ENCODE measurements at places on chromosomes 1 and 21.

GRCh38 chr1:47188791-47189785, 748 bp downstream of the PDZK1IP1 start:
- no peak for DNase-seq

GRCh38 chr21:34332347-34332746, 31.5 kb upstream of the KCNE2 start:
- DNase-seq: no peak

DNA sequence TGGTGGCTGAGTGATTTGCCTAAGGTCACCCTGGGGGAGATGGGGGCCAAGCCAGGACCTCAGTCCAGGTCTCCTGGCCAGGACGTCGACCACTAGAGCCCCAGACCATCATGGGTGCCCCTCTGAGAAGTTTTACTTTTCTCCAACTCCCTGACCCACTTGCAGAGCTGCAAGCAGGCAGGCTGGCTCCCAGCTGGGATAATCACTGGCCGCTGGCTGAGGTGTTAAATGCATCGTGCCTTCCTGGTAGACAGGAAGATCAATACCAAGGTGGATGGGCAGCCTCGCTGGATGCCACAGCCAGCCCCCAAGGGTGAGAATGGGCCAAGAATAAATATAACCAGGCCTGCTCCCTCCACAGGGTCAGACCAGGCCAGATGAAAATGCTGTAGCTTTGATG, 106.2 kb downstream of the EPHB2 start:
- DNase-seq: no peak

GRCh38 chr1:219581344-219581743, 31.6 kb downstream of the ZC3H11B start:
- no peak for DNase-seq

- no peak for DNase-seq
Measured at GRCh38 chr1:234400773-234401172, 27.5 kb downstream of the COA6 start.

Measured in T-cell (primary cell).